Adipose tissue (tissue), 3 donors: ENCODE measurements at places on chromosomes 11 and 22. TPM values are rescaled to one million over a fixed set of nuclear protein-coding genes. Genes with fewer than 3 reads are reported as not detected.

The TIMP3 gene
- 262 TPM for polyA plus RNA-seq

The PISD gene
- polyA plus RNA-seq = 43.0 TPM

The RELA gene
- 30.8 TPM for polyA plus RNA-seq

The FHIP1B gene
- 35.4 TPM for polyA plus RNA-seq

The NRGN gene
- 5.3 TPM for polyA plus RNA-seq

The PARVA gene
- polyA plus RNA-seq = 81.9 TPM

The UPK2 gene
- 0.14 TPM for polyA plus RNA-seq

The OR52E5 gene
- not detected for polyA plus RNA-seq

The IGLL1 gene
- polyA plus RNA-seq = not detected

The KIRREL3 gene
- polyA plus RNA-seq = 0.04 TPM

The C11orf86 gene
- polyA plus RNA-seq = 0.45 TPM

The C1QTNF4 gene
- 0.66 TPM for polyA plus RNA-seq

The OR2AT4 gene
- polyA plus RNA-seq = not detected

The GLB1L2 gene
- polyA plus RNA-seq = 0.79 TPM

The MUC2 gene
- 0.01 TPM for polyA plus RNA-seq

The VSTM5 gene
- not detected for polyA plus RNA-seq

The RIBC2 gene
- 0.17 TPM for polyA plus RNA-seq

The SMC1B gene
- 0.02 TPM for polyA plus RNA-seq

The SHISA8 gene
- polyA plus RNA-seq = not detected

The RPS6KA4 gene
- polyA plus RNA-seq = 11.1 TPM

The OR10D3 gene
- polyA plus RNA-seq = not detected

The MYO7A gene
- 6.4 TPM for polyA plus RNA-seq

The GAB4 gene
- not detected for polyA plus RNA-seq

The MIF gene
- polyA plus RNA-seq = 380 TPM

The SCN3B gene
- polyA plus RNA-seq = 1.7 TPM

The TXNRD2 gene
- 16.6 TPM for polyA plus RNA-seq

The OR8G1 gene
- polyA plus RNA-seq = not detected

The C22orf23 gene
- polyA plus RNA-seq = 0.16 TPM

The MS4A3 gene
- 0.07 TPM for polyA plus RNA-seq

The SAAL1 gene
- 6.5 TPM for polyA plus RNA-seq

The MUC5B gene
- polyA plus RNA-seq = 0.13 TPM

The PDGFD gene
- 7.7 TPM for polyA plus RNA-seq

The PNPLA3 gene
- 6.6 TPM for polyA plus RNA-seq

The SAA4 gene
- 9.1 TPM for polyA plus RNA-seq

The SMTNL1 gene
- not detected for polyA plus RNA-seq

The CLMP gene
- polyA plus RNA-seq = 39.9 TPM

The EI24 gene
- polyA plus RNA-seq = 83.5 TPM

The PLAAT2 gene
- not detected for polyA plus RNA-seq

The NECTIN1 gene
- polyA plus RNA-seq = 2.7 TPM

The NXPE4 gene
- not detected for polyA plus RNA-seq

The DERL3 gene
- 26.4 TPM for polyA plus RNA-seq

The AGBL2 gene
- 0.52 TPM for polyA plus RNA-seq
